Naive thymus-derived CD4-positive, alpha-beta T cell (primary cell): ENCODE measurements at places on chromosomes 5 and 9. TPM values are rescaled to one million over a fixed set of nuclear protein-coding genes. Genes with fewer than 3 reads are reported as not detected.

The CRAT gene
- 11.7 and 13.3 TPM in 2 replicates for total RNA-seq

The BSPRY gene
- total RNA-seq = not detected

The SLC34A3 gene
- not detected for total RNA-seq

The CRHBP gene
- total RNA-seq = not detected

The SPAG8 gene
- 9.1 TPM for total RNA-seq
